ENCODE measurements at places on chromosomes 12 and 14.
A peak's percentile ranks its signal among the peaks of the same experiment; 100 is the strongest.

- DNase-seq = no peak
Measured at GRCh38 chr14:82796086-82796485, 1262.4 kb upstream of the SEL1L start.

- no peak for DNase-seq
Measured at GRCh38 chr12:105855361-105856047, 283.2 kb downstream of the NUAK1 start.

DNA sequence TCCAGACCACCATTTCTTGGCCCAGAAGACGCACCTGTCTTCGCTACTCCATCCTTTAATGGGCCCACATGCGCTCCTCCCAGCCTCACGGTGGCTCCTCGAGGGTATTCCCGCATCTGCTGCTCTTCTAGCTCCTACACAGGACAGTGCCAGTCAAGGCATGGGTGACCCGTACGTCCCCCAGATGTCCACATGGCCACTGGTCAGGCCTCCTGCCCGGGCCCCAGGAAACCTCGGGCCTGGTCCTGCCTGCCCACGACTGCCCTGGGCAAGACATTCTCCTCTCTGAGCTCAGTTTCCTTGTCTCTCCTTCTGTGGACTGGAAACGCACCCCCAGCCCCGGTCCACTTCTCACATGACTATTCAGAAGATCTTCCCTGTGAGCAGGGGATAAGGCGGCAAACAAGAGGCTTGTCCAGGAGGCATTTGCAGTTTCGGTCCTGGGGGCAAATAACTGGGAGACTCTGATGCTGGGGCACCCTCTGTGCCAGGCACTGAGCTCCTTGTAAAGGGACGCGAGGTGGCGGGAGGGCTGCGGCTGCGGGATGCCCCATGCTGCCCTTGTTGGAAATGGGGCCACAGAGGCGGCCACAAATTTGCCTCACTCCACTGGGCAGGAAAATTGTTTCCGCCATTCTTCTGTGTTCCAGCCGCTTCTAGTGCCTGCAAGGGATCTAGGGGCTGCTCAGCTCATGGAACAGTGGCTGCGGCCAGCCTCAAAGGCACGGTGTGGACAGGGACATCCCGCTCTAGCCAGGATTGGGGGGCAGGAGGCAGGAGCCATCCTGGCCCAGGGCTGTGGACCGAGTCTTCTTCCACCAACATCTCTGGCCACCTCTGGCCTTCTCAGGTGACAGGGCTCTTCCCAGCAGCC lies 6.8 kb upstream of the BEGAIN start:
- DNase-seq = peak; percentile 21

DNA sequence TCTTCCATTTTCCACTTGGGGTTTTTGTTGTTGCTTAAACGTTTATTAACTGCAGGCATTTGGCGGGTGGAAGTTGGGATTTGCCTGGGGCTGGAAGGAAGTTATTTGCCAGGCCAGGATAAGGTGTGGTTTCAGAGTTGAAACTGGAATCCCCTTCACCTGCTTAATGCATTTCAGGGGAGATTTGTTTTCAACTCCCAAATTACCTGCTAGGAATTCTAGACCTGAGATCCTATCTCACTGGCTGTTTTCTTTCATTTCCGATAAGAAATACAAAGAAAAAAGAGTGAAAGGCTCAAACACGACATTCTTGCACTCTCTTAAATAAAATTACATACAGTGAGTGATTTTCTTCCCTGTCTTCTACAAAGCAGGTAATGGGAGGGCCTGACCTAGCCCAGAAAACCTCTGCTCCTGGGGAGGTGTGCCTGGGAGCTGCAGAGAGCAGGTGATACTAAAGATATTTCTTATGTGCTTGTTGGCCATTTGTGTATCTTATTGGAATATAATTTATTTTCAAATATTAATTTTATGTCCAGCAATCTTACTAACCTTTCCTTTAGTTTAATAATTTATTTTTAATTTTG lies 278.2 kb downstream of the ZFP36L1 start:
- peak; percentile 48 for DNase-seq

DNA sequence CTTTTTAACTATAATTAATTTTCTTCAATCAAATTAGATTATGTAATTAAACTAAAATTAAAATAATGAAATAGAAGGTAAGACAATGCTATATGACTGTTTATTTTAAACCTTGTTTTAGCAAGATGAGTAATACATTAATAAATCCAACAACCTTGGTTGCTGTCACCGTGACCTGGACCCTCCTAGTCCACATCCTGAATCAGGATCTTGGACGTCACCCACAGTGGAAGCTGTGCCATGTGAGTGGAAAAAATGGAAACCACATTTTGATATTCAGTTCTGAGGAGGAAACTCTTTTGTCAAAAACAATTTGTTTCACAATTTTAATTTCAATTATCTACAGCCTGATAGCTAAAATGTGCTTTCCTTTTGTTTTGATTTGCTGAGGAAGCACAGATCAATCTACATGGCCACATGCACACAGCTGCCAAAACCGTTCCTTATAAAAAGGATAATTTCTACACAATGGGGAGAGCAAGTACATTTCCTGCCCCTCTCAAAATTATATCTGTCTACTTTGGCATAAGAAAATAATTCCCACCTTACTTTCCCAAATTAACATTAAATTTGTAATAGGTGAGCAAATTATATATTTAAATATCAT lies 255.5 kb downstream of the RASSF9 start:
- DNase-seq = no peak

- peak; percentile 62 for DNase-seq
Measured at GRCh38 chr12:92928421-92928961, 604 bp downstream of the EEA1 start.

DNA sequence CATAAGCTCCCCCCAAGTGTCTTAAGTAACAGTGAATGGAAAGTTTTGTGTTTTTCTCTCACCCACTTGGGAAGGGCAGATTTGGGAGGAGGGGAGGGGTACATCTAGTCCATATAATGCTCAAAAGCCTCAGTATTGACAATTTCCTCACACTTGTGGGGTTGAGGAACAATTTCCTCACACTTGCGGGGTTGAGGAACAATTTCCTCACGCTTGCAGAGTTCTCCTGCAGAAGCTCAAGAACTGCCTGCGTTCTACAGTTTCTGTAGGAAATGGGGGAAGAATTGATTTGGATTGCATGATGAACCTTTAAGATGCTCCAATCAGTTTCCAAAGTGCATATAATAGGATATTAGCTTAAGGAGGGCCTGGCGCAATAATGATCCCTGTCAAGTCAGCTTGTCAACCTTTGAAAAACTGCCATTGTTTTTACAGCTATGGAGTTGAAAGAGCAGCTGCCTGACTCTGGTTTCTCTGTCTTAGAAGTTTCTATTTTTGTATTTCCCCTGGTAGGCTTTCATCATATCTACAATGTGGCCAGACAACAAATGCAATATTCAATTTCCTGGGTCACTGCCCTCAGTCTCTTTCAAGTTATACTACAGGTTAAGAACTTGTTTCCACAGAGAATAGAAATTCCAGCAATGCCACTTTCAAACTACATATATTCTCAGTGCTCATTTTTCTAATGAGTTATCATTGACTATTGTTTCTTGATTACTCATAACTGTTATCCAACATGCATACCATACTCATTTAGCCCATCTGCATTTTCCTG lies 66.5 kb downstream of the PLEKHG7 start:
- no peak for DNase-seq

DNA sequence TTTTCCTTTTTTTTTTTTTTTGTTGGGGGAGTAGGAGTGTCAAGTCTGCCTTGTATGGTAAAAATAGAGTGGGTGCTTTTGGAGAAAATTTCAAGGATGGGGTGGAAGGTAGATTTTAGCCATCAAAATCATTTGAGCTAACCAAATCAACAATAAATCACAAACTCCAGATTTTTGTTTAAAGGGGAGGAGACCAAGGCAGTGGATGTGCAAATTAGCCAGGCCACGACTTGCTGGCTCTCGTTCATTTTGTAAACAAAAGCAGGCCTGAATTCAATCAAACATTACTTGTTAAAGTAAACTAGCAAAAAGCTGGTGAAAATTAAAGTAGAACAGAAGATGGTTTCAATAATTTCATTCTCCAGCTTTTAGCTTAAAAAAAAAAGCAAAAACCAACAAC lies 387.2 kb downstream of the BMP4 start:
- DNase-seq = no peak

DNA sequence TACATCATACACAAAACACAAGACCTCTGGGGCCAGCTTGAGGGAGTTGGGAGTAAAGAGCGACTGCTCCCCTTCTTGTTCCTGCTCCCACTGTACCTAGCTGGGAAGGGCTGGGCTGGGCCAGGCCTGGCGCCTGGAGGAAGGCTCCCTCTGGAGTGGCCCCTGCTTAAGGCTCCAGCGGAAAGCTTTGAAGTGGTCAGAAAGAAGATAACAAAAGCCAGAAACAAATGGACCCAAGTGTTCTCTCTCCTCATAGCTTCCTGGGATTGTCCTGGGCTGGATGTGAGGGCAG lies 25.3 kb downstream of the PRPF40B start:
- no peak for DNase-seq

- DNase-seq = no peak
Measured at GRCh38 chr14:90632451-90632850, 183.8 kb downstream of the TTC7B start.

DNA sequence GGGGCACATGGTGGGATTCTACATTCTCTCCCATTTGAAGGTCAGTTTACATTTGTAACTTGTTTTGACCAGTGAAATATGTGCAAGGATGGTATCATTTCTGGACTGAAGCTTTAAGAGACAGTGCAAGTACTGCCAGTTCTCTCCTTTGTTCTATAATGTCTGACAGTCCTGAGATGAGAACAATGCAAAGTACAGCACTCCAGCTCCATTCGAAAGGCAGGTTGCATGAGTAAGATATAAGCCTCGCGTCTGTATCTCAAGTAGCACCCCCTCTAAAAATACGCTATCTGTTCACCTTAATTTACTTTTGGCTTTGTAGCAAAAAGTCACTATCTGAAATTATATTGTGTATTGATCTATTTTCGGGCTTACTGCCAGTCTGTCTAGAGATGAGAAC lies 1122.2 kb upstream of the TMEM132C start:
- DNase-seq = no peak

DNA sequence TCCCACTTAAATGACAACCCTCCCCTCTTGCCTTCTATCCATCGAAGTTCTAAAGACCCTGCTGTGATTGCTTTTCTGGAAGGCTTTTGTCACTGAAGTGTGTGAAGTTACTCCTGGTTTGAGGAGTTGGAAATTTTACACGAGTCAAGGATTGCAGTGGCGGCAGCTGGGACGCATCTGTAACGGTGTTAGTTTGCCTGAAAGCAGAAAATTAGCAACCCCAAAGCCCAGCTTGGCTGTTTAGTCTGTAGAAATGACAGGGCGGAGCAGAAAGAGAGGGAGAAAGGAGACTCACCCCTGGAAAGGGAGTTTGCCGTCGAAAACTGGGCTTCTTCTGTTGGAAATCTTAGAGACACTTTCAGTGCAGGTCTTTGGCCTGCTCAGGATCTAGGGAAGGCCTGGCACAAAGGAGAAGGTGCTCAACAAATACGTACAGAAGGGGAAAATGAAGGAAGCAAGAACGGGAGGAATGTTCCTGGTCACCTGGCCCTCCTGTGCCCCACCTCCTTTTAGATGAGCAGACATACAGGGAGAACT lies 931 bp upstream of the MYF5 start:
- DNase-seq = no peak

- DNase-seq = no peak
Measured at GRCh38 chr14:96057738-96058137, 18.6 kb downstream of the C14orf132 start.

DNA sequence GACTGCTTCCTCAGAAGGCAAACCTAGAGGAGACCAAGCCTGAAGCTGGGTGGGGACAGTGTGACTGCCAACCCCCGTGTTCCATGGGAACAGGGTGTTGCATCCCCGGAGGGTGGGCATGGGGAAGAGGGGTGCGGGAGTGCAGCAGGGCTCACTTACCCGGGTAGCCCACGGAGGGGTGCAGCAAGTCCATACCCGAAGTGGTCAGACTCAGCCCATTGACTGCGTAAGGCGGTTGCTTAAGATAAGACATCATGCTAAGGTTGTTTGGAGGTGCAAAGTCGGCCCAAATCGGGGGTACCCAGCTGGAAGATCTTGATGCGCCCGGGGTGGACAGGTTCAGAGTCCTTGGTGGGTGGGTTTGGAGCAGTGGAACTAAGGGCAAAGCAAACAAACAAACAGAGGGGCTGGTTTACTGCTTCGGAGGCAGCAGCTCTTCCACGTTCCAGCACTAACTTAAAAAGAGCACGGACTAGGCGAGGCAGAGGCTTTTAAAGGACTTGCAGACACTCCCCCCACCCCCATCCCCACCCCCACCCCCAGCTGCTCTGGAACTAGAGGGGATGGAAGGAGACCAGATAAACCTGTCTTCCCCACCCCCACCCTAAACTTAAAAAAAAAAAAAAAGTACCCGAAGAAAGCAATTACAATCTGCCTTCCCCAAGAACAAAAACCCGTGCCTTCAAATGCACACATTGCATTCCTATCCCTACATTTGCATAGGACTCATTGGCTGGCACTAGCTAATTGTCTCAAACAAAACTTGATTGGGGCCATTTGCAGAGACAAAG lies 4.9 kb downstream of the OTX2 start:
- DNase-seq = no peak

GRCh38 chr14:102249041-102249440 lies 55.9 kb downstream of the MOK start:
- no peak for DNase-seq

DNA sequence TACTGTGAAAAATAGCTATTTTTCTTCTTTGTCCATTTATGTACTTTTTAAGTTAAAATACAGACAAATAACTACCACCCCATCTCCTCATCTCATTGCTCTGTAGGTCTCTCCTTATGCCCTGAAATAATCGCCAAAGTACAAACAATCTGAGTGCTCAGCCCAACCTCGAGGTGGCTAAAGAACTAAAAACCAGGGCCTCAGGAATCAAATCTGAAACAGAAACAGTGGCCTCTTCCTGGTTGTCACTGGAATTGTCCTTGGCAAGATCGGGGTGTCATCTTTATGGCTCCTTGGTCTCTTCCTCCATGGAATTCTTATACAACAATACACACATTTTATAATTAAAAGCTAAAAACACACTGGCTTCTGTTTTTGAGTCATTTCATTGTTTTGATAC lies 182.4 kb downstream of the ASCL1 start:
- DNase-seq = no peak
